ENCODE measurements at places on chromosomes 3 and 15.

DNA sequence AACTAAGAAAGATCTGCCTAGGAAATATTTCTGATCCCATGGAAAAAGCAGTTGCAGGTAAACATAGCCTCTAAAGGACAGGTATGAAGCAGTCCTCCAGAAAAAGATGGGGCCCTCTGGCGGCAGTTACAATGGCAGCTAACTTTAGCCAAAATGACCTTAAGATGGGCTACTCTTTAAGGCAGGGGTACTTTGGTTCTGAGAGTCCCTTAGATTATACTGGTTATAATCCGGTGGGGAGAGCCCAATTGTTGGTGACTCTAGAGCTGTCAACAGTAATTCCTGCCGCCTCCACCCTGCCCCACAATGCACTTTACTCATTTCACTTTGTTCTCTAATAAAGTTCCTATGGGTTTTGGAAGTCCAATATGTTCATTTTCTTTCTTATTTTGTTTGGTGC lies 412.8 kb upstream of the WNT5A start:
- no peak for DNase-seq

DNA sequence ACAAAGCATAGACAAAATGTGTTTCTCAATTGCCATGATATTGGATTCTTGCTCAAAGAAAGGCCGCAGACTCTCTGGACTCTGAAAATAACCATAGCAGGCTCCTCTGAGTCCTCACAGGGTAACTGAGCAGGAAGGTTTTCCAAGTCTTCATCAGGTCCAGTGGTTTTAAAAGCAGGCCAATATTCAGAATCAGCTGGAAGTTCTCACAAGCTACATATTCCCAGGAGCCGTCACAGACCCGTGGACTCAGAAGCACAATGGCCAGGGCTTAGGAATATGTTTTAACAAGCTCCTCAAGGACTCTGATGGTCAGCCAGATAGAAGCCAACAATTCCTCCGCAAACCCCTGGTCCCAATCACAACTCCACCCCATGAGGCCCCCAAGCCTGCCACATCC lies 256.1 kb upstream of the ADAMTS9 start:
- DNase-seq = no peak

DNA sequence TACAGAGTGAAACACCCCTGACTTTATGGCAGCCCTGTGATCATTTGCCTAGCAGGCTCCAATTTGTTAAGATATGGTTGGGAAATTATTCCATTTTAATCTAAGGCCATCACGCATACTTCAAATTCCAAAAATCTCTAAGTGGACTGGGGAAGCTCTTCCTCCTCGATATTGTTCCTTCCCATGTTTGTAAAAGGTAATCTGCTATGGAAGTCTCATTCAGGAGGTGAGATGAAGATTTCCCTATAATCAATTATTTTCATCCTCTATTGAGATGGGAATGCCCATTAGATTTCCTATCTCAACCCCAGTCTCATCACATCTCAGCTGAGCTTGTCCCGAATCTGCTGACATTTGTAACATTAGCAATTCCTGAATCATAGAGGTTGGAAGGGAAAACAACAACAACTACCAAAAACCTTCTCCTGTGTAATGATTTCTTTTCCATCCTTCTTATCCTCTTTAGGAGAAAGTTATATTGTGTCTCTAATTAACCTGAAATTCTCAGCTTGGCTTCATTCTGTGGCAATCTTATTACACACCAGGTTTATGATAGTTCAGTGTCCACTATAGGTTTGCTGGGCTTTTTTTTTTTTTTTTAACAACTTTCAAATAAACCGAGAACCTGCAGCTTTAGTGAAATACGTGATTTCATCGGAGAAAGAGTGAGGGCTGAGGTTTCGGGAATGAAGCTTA lies 2.2 kb upstream of the NR2F2 start:
- DNase-seq = no peak

GRCh38 chr3:195838714-195839113 lies 27.0 kb upstream of the MUC4 start:
- DNase-seq = no peak

Measured in fibroblast of skin of abdomen (primary cell).